Activated CD4-positive, alpha-beta T cell treated with anti-CD3 and anti-CD28 coated beads for 48 hours (primary cell): ENCODE measurements at places on chromosomes 4 and X.

- no peak for DNase-seq
Observed at GRCh38 chr4:103032574-103032973, 13.1 kb upstream of the SLC9B1 start.

DNA sequence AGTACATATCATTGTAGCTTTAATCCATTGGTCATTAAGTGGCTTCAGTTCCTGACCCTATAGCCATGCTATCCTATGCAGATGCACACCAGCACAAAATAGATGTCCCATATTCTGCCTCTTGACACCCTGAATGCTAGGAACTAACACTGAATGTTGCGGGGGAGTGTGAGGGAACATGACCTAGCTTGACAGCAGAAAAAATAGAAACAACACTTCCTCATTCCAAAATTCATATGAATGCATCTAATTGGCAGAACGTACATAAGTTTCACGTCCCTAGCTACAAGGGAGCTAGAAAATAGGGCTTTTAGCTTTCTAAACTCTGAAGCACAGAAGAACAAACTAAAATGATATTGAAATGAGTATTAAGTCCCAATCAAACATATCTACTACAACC lies 14.4 kb upstream of the DCAF8L1 start:
- no peak for DNase-seq

GRCh38 chrX:26783512-26784225 lies 567.7 kb downstream of the MAGEB5 start:
- peak; percentile 2 for DNase-seq

DNA sequence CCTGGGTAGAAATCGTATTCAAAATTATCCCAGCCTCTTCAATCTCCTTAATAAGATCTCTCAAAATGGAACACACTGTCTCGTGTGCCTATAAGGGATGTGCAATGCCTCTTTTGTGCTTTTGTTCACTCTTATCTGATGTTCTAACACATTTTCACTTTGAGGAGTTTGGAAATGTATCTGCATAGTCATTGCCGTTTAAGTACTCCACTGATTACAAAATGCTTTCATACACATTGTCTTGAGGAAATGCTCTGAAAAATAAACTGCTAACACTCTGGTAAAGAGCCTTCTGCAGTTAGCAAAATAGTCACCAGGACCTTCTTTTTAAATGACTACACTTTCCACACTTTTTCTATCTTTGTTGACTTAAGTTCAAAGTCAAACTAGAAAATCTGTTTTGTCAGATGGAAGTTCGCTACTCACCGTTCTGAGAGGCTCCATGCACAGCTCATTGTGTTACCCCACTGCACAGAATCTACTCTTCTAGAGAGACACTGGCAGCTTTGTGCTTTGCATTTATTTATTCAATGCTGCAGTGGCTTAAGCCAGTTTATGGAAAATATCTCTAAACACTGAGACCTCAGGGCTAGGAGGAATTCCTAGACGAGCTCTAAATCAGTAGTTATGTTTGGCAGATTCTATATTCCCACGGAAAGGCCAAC lies 159.0 kb downstream of the CHIC2 start:
- DNase-seq, result no peak

DNA sequence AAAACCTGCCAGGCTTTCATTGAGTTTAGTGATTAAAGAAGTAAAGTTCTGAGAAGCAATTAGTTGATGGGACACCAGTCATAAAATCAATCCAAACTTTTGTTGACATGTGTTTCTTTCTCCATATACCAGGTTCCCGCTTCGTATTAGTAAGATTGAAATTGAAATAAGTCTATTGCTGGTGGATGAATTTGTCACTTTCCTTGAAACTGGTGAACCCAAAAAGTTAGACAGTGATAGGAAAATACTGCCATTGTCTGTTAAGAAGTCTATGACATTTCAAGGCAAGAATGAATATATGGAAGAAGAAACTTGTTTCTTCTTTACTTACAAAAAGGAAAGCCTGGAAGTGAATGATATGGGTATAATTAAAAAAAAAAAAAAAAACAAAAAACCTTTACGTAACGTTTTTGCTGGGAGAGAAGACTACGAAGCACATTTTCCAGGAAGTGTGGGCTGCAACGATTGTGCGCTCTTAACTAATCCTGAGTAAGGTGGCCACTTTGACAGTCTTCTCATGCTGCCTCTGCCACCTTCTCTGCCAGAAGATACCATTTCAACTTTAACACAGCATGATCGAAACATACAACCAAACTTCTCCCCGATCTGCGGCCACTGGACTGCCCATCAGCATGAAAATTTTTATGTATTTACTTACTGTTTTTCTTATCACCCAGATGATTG lies at the start of gene CD40LG:
TSS of gene CD40LG (plus strand) at position 482 of the 684 bp plus-strand sequence. CDS start at position 573, 91 bp downstream.
- peak; percentile 55 for DNase-seq

DNA sequence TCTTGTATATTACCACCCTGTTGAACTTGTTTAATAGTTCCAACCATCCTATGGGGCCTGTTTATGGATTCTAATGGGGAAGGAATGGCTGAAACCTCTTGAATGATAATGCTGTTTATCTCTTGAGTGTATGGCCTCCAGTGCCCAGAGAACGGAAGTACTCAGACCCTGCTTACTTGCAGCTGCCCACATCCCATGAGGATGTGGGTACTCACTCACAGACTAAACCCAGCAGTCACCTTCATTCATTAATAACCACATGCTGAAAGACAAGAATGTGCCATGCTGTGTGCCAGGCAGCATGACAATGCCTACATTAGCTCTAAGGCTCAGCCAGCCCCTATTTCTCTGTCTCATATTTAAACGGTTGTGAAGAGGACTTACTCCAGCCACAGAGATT lies 5.9 kb upstream of the ARMCX5 start:
- no peak for DNase-seq

DNA sequence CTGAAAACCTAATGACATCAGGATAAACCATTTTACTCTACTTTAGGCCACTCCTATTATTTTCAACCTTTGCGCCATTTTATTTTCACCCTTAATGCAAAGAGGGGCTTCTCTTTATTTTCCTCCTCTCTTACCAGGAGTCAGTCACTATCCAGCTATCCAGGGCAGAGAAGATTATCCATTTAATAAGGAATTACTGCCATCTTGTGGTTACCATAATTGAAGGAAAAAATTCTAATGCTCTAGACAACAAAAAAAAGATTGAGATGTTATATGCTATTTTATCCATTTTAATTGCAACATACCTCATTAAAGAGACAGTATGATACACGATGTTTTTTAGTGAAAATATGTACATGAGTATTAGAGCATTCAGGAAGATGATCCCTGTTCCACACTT lies 514.5 kb upstream of the FAM241A start:
- DNase-seq, result no peak

GRCh38 chrX:106980952-106981626 lies 18.9 kb downstream of the MORC4 start:
- DNase-seq, result no peak

GRCh38 chr4:154073107-154073822 lies 284.4 kb upstream of the SFRP2 start:
- peak; percentile 26 for DNase-seq

GRCh38 chrX:150348365-150348764 lies 14.8 kb upstream of the MAMLD1 start:
- DNase-seq, result no peak

GRCh38 chr4:121958777-121959176 lies 6.9 kb upstream of the TRPC3 start:
- no peak for DNase-seq

GRCh38 chrX:150870487-150871340 lies 27.8 kb downstream of the CD99L2 start:
- no peak for DNase-seq

- peak; percentile 12 for DNase-seq
Observed at GRCh38 chr4:6986072-6986780, 56.9 kb upstream of the TADA2B start.

DNA sequence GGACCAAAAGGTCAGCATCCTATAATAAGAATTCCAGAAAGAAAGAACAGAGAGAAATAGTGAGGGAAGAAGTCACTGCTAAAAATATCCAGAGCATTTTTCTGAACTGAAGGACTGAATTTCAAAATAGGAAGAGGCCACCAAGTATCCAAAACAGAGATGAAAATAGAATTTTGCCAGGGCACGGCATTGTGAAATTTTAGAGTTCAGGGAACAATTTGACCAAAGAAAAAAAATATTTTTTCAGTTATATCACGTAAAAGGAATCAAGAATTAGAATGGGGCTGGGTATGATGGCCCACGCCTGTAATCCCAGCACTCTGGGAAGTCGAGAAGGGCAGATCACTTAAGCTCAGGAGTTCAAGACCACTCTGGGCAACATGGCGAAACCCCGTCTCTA lies 65.4 kb downstream of the FGFBP1 start:
- no peak for DNase-seq

GRCh38 chr4:13829457-13829856 lies 201.9 kb upstream of the BOD1L1 start:
- no peak for DNase-seq

GRCh38 chrX:139290310-139290709 lies 240.2 kb upstream of the F9 start:
- no peak for DNase-seq

- DNase-seq, result no peak
Observed at GRCh38 chr4:174870311-174870710, 41.3 kb upstream of the GLRA3 start.

DNA sequence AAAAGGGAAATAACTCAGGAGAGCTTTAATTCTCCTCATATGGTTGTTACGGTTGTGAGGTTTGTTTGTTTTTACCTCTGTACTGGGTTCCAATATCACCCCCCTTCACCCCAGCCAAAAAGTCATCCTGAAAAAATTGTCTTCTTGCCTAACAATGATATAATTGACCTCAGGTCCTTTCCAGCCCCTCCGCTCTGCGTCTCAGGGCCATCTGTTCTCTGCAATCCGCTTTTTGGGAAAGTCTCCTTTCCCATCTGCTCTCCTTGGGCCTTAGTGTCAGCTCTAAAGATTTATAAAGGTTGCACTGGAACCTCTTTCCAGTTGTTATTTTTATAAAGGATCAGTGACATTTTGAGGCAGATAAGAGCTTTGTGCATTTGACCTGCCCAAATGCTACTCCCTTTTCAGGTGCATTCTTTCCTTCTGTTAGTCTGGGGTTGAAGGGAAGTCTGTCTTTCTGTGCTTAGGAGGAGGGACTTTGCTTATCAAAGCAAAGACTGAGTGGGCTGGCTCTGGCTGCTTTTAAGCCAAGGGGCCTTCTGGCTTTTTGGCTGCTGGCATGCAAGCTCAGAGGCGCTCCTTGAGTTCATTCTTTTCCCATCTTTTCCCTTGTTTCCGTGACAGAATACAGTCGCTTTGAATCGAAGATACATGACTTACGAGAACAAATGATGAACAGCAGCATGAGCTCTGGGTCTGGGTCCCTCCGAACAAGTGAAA lies 34.1 kb downstream of the DLG3 start:
- DNase-seq, result no peak

DNA sequence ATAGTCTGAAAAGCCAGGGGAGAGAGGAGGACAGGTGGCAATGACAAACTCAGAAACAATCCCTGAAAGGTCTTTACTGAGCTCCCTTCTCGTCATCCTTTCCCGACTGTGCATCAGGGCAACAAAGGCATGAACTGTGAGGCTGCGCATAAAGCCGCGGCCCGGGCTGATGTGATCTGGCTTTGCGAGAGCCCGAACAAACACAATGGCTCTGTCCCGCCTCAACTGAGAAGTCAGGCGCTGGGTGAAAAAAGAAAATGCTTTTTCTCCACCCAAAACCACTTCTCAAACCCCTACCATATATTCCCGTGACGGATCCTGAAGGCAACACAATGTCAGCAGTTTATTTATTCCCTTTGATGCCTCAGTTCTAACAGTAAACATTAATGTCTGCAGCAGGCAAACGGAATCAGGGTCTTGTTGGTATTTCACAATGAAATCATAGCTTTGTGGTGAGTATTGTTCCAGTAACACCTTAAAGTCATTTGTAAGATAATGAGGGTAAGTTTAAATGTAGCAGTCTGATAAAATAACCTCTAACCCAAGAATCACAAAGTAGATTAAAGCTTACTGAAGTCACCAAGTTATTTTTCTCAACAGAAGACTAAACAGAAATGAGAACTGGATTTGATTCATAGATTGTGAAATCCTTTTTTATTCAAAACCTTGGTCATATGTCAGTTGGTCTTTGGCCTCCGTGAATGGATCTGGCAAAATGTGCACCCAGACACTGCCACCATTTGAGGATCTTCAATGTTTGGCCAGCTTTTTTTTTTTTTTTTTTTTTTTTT lies 67.4 kb downstream of the APBB2 start:
- no peak for DNase-seq

DNA sequence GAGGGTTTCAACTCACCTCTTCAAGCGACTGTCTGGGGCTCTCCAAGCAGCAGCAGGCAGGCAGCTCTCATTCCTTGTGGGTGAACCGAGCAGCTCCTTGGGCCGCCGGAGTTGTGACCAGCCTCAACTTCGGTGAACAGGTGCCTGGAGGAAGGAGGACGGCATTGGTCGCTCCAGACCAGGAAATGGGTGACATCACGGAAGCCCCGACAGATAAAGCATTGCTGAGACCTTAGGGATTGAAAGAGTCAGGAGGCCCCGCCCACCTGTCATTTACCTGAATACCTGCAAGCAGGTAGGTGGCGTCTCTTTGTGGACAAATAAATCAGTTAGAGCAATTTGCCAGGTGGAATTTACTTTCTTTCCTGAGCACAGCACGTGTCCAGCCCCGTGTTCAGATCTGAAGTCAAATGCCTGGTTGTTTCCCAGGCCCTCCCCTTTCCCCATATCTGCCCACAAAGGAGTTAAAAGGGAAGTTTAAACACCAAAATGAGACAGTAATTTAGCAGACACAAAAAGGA lies at the start of gene LNX1:
TSS of gene LNX1 (minus strand) at position 115 of the 521 bp plus-strand sequence. CDS start 17,484 bp downstream, outside the sequence.
- DNase-seq, result no peak

DNA sequence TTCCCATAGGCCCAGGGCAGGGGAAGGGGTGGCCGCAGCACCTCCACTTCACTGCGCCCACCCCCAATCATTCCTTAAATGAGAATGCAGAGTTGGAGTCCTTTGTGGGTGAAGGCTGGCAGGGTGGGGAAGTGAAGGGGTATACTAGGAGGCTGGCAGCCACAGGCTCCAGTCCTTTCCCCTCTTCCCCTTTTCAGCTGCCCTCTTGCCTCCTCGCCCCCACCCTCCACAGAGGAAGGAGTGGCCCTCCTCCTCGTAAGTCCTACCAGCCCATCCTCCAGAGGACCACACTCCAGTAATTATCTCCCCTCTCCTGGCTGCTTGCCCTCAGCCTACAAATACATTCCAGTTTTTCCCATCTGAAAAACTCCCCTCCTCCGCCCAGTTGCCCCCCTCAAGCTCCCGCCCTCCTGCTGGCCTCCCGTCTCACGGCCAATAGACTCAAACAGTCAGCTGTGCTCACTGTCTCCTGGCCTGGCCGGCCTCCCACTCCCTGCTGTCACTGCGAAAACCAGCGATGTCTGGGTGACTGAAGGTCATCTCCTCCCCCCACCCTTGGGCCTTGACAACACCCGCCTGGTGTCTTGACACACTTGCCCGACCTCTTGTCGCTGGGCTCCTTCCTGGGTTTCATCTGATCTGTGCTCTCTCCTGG lies 38.8 kb downstream of the EFNB1 start:
- no peak for DNase-seq

GRCh38 chr4:24477919-24478318 lies 106.4 kb downstream of the DHX15 start:
- DNase-seq, result no peak
